ENCODE measurements at places on chromosomes 13 and 19. TPM values are rescaled to one million over a fixed set of nuclear protein-coding genes. Genes with fewer than 3 reads are reported as not detected.

The ERICH6B gene
- 2.4 TPM for total RNA-seq

DNA sequence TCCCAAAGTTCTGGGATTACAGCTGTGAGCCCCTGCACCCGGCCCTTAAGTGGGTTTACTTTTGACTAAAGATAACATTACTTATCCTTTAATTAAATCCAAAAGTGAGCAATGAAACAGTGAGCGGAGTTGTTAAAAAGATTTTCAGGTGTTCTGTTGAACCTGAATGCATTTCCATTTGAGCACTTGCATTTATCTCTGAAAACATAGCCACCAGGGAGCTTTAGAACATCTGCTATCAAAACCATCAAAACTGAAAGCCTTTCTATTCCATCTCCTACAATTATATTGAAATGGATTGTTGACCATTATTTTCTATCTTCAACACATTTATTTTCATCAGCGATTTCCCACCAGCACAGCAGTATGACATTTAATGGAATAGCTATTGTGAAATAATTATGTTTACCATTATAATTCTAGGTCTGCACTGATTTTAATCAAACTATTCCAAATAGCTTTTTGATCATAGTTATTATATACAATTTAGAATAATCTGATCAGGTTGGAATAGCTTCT, 269.0 kb downstream of the FGF14 start:
- H3K27ac ChIP-seq, result no peak overlapping the region
- no peak for DNase-seq
- no peaks in the 10 kb centered on the region for H3K4me1 ChIP-seq
- no peaks in the 10 kb centered on the region for H3K36me3 ChIP-seq
- H3K4me3 ChIP-seq, result no peak overlapping the region

DNA sequence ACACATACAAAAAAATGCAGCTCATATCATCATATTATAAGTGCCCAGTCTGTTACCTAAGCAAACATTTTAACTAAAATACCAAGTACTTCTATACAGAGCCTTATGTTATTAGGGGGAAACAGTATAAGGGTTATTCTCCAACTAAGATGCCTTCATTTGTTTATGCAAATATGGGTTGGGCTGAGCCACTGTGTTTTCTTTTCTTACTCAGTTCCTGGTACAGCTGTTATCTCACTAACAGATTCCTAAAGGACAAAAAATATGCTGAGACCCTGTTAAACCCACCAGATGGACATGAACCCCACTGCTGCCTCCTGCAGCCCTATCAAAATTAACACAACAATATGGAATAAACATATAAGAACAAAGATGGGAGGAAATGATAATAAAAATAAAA, 34.5 kb upstream of the SMAD9 start:
- H3K4me1 ChIP-seq, result no peaks in the 10 kb centered on the region
- H3K36me3 ChIP-seq, result no peaks in the 10 kb centered on the region
- no peak for DNase-seq
- no peak overlapping the region for H3K27ac ChIP-seq

DNA sequence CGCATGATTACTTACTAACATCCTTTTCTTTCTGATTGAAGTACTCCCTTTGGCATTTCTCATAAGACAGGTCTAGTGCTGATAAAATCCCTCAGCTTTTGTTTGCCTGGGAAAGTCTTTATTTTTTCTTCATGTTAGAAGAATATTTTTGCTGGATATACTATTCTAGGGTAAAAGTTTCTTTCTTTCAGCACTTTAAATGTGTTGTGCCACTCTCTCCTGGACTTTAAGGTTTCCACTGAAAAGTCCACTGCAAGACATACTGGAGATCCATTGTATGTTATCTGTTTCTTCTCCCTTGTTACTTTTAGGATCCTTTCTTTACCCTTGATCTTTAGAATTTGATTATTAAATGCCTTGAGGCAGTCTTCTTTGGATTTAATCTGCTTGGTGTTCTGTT, 796.7 kb downstream of the UQCRFS1 start:
- no peak overlapping the region for H3K4me3 ChIP-seq
- no peaks in the 10 kb centered on the region for H3K36me3 ChIP-seq
- no peaks in the 10 kb centered on the region for H3K27me3 ChIP-seq
- H3K4me1 ChIP-seq, result no peaks in the 10 kb centered on the region
- no peak overlapping the region for H3K27ac ChIP-seq

DNA sequence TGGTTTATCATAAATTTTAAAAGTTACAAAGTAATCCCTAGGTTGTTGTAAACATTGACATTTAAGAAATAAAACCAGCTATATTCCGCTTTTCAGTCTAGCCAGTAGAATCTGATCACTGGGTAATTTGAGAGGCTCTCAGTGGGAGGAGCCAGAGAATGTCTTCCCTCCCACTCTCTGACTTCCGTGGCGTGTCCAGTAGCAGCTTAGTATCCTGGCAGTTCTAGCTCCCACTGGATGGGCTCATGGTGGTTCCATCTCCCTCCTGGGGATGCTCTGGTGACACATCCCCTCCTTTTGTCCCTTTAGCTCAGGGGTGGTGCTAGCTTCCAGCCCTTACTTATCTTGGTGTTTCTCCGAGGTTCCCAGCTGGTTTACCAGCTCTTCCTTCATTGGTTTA, 34.5 kb downstream of the MTUS2 start:
- H3K27me3 ChIP-seq, result no peaks in the 10 kb centered on the region
- H3K4me3 ChIP-seq, result no peak overlapping the region
- no peak overlapping the region for H3K27ac ChIP-seq
- no peaks in the 10 kb centered on the region for H3K4me1 ChIP-seq
- DNase-seq, result no peak

The ZNF653 gene
- total RNA-seq, result 53.3 TPM

GRCh38 chr13:48393698-48394085, 19.2 kb downstream of the LPAR6 start:
- no peak overlapping the region for H3K4me3 ChIP-seq
- H3K27me3 ChIP-seq, result no peaks in the 10 kb centered on the region
- peaks cover 6% of the 10 kb centered on the region for H3K4me1 ChIP-seq
- no peak for DNase-seq
- H3K27ac ChIP-seq, result no peak overlapping the region

- no peaks in the 10 kb centered on the region for H3K27me3 ChIP-seq
- H3K36me3 ChIP-seq, result no peaks in the 10 kb centered on the region
- no peak for DNase-seq
- no peaks in the 10 kb centered on the region for H3K4me1 ChIP-seq
- no peak overlapping the region for H3K4me3 ChIP-seq
These were observed 258.6 kb upstream of the DACH1 start for GRCh38 chr13:72125561-72125960.

The PLEKHF1 gene
- total RNA-seq, result 26.2 TPM

DNA sequence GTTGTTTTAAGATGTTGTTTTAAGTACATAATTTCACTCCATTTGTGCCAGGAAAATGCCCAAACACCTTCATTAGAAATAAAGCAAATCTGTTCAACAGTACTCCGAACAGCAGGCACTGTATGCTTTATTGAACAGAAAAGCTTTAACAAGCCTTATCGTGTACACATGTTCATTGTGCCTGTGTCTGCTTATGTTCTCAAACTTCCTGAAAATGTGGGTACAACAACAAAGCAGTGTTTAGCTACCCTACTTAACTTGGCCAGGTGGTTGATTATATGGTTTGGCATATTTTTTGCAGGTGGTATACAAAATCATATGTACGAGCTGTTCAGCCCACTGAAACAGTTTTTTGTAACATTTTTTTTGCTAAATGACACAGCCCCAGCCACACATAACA, 718.0 kb downstream of the DACH1 start:
- H3K36me3 ChIP-seq, result no peaks in the 10 kb centered on the region
- H3K27ac ChIP-seq, result no peak overlapping the region
- H3K4me1 ChIP-seq, result no peaks in the 10 kb centered on the region
- no peak for DNase-seq
- H3K27me3 ChIP-seq, result no peaks in the 10 kb centered on the region
- H3K4me3 ChIP-seq, result no peak overlapping the region
